ENCODE measurements at places on chromosomes 16 and 17.

DNA sequence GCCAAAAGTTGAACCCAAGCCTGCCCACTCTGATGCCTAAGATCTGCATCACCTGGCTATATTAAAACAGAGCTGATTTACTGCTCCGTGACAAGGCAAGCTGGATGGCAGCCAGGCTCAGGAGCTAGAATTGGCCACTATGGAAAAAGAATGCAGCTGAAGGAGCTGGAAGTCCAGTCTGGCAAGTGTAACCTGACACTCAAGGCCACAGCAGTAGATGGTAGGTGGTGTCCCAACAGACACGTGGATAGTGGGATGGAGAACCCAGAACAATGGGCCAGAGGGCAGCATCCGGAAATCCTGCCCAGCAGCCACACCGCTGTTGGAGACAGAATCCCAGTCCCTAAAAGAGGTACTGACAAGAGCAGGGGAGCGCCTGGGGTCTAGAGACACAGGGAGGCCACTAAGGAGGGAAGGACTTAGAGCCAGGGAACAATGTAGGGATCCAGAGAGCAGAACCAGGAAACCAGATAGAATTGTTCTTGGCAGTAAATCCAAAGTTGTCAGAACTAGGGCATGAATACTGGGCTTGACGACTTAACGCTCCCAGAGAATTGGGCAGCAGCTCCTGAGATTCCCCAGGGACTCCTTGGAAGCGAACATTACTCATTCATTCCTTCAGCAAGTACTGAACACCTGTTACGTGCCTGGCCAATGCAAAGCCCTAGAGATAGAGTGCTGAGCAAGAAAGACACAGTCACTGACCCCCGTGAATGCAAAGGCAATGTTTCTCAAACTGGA lies 85.7 kb downstream of the CDYL2 start:
- no peak for DNase-seq

DNA sequence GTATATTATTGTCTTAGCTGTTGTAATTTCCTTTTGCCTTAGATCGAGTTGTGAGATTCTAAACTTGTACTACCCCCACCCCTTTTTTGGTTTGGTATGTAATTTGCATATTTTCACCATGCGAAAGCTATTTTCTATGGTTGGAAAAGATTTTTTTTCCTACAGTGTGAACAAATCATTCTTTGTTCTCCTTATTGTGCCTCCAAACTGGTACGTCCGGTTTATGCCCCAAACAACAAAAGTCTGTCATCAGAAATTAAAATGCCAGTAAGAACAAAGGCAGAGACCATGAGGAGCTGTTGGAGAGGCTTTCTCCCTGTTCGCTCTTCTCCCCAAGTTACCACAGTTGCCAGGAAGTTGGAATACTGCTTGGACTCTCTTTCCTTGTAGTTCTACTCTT lies 66.1 kb downstream of the BCAS3 start:
- DNase-seq, result no peak

- no peak for DNase-seq
These were observed 108.4 kb downstream of the OR1D5 start for GRCh38 chr17:2954898-2955445.

DNA sequence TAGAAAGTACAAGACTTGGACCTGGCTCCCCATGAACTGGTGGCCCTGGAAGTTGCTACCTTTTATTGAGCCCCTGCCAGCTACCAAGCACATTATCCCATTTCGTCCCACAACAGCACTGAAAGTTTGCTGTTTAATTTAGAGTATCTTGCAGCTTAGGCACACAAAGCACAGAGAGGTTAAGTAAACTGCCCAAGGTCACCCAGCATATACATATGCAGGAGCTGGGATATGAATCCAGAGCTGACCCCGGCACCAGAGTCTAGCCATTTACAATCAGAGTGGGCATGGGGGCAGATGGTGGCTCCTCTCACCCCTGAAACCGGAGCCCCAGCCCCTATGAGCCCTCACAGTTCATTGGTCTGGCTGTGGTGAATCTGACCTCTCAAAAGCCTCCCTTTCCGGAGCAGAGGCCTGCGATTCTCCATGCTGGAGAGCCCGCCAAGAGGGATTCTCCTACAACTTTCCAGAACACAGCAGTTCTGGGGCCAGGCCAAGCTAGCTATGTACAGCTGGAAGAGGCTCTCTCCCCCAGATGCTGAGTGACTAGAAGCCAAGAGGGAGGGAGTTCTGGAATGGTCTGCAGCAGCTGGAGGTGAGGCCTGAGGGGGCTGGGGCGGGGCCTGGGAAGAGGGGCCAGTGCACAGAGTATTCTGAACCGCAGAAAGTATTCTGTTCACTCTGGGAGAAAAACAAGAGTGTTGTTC lies 58.3 kb downstream of the SREBF1 start:
- DNase-seq, result no peak

DNA sequence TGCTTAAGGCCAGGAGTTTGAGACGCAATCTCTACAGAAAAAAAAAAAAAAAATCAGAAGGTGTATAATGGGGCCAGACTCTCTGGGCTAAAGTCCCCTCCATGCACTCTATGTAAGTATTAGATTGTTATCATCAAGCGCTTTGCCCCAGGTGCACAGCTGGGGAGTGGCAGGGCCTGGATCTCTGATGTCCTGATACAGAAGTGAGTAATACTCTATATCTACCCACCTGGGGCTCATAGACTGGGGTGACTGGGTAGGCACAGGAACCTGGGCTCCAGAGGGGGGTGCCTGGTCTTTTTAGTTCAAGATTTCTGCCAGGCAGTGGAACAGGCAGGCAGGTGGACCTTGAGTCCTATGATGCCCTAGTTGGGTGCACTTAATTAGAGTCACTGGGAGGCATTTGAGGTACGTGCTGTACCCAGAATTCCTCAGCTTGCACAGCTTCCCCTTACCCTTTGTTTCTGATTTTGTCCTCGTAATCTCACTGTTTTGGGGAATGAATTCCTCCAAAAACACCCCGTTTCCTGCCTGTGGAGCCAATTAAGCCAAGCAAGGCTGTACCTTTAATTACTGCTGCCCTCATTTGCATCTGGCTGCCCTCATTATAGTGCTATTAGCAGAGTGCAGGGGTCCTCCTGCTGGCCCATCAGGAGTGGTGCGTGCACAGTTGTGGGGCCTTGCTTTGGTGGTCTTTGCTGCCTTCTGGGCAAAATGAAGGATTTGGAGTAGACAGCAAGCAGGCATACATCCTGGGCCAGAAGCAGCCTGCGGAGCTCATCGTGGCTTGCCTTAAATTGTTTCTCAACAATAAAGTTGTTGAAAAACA lies 239.0 kb downstream of the SNX29 start:
- no peak for DNase-seq

DNA sequence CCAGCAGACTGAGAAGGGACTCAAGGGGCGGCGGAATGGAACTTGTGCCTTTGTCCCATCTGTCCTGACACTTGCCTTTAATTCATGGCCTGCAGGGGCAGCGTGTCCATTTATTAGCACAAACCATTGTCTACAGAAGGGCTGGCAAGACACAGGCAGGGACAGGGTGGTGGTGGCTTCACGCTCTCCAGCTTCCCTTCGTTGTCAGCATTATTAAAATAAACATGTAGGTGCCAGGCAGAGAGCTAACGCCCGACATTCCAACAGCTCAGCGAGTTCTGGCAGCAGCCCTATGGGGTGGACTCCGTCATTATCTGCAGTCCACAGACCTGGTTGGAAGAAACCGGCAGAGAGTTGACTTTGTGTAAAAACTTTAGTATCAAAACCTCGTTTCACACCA lies 16.3 kb downstream of the DNAI2 start:
- no peak for DNase-seq

DNA sequence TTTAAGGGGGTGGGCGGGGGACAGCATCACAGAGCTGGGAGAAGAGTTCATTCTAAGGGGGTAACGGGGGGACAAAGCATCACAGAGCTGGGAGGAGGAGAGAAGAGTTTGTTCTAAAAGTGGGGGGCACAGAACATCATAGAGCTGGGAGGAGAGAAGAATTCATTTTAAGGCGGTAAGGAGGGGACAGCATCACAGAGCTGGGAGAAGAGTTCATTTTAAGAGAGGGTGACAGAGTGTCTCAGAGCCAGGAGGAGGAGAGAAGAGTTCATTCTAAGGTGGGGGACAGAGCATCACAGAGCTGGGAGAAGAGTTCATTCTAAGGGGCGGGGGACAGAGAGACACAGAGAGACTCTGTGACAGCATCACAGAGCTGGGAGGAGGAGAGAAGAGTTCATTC lies 27.8 kb downstream of the ENDOV start:
- DNase-seq, result no peak

GRCh38 chr16:78768718-78769117 lies 669.3 kb downstream of the WWOX start:
- DNase-seq, result no peak

DNA sequence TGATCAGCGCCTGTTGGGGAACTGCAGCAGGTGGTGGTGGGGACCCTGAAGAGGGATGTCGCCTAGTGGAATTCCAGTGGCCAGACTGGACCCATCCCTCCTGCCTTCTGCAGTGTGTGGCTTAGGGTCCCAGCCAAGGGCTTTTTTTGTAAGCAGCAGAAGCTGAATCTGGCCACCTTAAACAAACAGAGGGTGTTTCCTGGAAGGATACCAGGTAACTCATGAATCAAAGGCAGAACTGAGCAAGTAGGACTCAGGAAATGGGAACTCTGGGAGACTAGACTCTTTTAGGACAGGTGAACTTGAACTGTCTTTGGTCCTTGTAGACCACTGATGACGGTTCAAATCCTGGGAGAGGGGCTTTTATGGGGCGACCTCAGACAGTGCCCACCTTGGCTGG lies 124.0 kb downstream of the ABCC6 start:
- no peak for DNase-seq

GRCh38 chr16:48318630-48319029 lies 66.6 kb downstream of the SIAH1 start:
- DNase-seq, result peak; percentile 72

DNA sequence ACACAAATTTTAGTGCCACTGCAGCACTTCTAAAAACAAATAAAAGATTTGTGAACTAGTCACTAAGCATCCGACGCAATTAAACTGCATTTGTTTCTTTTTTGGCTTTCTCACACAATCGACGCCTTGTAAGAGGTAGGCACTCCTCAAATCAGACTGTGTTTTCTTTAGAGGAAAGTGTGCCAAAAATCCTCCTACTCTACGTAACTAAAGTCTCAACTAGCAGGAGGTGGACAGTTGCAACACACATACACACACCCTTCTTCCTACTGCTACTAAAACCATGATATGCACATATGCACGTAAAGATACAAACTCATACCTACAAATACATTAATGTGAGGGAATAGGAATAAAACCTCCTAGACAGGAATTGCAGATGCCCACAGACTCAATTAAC lies 844.7 kb upstream of the SOX9 start:
- no peak for DNase-seq

GRCh38 chr16:69511651-69512050 lies 54.1 kb upstream of the NFAT5 start:
- peak; percentile 23 for DNase-seq

DNA sequence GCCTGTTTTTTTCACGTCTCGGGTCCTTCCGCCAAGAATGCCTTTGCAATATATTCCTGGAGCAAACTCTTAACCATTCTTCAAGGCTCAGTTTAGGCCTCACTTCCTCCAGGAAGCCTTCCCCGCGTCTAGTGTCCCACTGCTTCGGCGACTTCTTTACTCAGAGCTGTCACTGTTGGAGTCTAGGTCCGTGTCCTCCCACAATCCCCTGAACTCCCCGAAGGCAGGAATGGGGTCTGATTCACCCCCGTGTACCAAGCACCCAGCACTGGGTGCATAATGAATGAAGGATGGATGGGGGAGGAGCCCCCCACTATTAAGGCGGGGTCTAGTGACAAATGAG lies 508 bp downstream of the MATCAP1 start:
- DNase-seq, result no peak

- no peak for DNase-seq
These were observed 30.7 kb downstream of the ELAC2 start for GRCh38 chr17:12987120-12987519.

DNA sequence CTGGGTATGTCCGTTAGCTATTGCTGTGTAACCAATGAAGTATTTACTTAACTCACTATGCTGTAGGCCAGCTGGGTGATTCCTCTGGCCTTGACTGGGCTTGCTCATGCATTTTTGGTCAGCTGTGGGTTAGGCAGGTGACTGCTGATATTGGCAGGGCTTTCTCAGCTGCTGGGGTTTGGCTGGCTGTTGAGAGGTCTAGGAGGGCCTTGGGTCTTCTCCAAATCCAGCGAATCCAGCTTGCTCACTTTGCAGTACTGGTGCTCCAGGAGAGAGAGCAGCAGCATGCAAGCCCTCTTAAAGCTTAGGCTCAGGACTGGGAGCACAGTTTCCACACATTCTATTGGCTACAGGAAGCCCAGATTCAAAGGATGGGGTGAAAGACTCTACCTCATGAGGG lies 270.1 kb downstream of the PHKB start:
- no peak for DNase-seq

- DNase-seq, result no peak
These were observed 568.8 kb upstream of the C16orf82 start for GRCh38 chr16:26497896-26498295.

DNA sequence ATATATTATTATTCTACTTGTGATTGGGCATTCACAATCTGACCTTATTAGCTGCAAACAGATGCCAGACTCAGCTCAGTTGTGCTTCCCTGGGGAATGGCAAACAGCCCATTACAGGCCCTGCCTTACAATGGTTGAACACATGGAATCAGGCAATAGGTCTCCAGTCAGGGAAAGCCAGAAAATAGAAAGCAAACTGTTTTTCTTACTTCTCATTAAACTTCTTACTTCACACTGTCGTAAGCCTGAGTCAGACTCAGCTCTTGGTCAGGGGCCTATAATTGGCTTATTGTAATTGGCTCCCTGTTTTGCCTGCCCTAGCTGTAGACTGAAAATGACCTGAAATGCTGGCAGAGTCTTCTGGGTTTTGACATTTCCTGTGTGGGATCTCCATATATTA lies 77.0 kb upstream of the CA10 start:
- DNase-seq, result no peak

- no peak for DNase-seq
These were observed 13.9 kb downstream of the ITGAM start for GRCh38 chr16:31273676-31274075.

DNA sequence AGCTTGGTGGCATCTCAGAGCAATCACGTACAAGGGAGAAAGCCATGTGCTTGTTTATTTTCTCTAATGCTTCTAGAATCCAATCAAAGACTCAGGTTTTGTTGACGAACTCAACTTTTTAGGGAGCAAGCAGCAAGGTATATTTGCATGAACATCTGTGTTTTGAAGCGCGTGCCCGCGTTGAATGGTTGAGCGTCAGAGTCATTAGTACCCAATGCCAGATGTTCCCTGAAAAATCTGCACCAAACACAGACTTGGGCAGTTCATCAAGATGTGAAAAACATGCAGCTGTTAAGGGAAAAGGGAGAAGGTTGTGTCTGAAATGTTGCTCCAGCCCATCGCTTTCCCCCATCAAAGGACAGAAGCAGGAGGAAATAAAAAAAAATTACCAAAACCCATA lies 170.4 kb downstream of the SNX29 start:
- DNase-seq, result no peak

All from AML-193 (cell line).